Endothelial cell (in vitro differentiated cells): ENCODE measurements at places on chromosomes 5 and 9.

GRCh38 chr9:36006549-36007315 is 30.0 kb upstream of the RECK start:
- DNase-seq: no peak

DNA sequence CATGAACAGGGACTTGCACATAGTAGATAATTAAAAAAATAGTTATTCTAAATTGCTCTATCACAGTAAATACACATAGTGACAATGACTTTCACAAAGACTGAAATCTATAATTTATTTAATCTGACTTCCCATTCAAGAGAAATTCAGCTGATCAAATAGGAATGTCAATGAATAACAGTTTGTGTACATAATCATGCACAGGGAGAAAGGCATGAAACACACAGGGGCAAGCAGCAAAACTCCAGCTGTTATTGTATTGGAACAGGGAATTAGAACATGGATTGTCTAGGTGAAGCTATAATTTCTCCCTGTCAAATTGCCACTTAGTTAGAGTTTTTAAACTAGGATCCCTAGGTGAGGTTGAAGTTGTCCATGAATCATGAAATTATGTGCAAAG is 99.9 kb downstream of the HCN1 start:
- DNase-seq: no peak

- no peak for DNase-seq
These were observed 143.2 kb downstream of the BOD1 start for GRCh38 chr5:173473288-173473687.

- no peak for DNase-seq
These were observed 105.3 kb downstream of the VAV2 start for GRCh38 chr9:133886563-133887501.

- no peak for DNase-seq
These were observed 133.4 kb downstream of the GRIA1 start for GRCh38 chr5:153623751-153624450.

GRCh38 chr9:16640649-16641048 is 229.8 kb downstream of the BNC2 start:
- DNase-seq: no peak

- DNase-seq: peak; percentile 35
These were observed 86.5 kb upstream of the TNFAIP8 start for GRCh38 chr5:119269061-119269944.

DNA sequence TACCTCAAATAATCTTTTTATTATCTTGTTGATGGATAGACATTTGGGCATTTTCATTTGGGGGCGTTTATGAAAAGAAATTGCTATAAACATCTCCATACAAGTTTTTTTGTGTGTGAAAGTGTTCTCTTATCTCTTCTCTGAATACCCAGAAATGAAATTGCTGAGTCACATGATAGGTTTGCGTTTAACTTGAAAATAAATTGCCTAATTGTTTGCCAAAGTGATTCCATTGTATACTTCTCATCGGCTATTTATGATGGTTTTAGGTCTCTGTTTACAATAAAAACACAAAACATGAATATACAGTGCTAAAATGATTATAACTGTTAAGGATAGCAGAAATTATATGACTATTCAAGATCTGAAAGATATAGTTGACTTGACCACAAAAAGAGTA is 361.7 kb downstream of the TAF11L14 start:
- no peak for DNase-seq

DNA sequence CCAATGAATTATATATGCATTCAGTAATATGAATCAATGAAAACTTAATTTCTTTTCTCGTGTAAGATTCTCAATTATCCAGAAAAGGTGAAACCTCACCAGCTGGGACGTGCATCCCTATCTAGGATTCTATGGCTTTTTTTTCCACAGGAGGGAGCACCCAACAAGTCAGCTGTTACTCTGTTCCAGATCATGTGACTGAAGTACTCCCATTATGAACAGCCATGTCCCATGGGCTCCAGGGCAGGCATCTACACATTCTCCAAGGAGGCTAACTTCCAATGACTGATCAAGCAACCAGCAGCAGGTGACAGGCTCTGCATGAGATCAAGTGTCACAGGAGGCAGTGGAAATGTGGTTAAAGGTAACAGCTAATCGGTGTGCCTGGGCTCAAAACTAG is 118.8 kb downstream of the ELAVL2 start:
- DNase-seq: no peak

DNA sequence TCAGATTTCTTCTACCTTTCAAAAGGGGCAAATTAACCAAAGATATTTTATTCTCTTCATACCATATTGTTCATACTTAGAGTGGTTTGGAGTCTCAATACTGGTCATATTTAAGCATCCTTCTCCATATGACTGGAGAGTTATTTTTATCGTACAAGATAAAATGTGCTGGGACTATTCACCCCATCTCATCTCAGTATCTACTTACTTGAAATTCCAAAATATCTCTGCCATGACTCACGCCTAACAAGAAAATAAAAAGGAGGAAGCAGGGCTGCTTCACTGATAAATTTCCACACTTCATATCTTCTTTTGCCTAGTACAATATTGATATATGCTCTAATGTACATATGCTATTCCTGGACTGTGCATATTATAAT is 277.9 kb upstream of the CDH9 start:
- no peak for DNase-seq

- DNase-seq: peak; percentile 39
These were observed 153 bp downstream of the ADAMTS2 start for GRCh38 chr5:179345183-179345432.

DNA sequence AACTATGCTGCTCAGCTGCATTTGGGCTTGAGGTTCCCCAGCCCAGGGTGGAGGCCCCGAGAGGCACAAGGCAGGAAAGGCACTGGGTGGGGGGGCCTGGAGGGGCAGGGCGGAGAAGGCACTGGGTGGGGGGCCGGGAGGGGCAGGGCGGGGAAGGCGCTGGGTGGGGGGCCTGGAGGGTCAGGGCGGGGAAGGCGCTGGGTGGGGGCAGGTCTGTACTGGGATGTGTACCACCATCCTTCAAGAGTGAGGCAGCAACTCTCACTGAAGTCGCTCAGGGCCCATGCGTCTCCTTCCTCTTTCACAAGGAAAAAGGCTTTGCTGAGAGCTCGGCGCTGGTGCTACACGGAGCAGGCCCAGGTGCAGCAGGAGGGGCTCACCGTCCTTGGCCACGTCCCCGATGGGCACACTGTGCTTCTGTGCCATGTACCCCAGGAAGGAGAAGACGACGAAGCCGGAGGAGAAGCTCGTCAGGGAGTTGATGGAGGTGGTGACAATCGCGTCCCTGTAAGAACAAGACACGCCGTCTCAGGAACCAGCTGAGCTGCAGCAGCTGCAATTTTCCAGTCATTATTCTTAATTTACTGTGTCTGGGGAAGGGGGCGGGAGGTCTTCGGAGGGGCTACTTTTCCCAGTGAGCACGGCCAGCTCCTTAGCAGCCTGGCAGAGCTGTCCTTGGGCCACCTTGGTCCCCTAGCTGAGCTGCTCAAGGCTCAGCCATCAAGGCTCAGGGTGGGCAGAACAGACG is 30.8 kb downstream of the SLC6A3 start:
- peak; percentile 69 for DNase-seq

DNA sequence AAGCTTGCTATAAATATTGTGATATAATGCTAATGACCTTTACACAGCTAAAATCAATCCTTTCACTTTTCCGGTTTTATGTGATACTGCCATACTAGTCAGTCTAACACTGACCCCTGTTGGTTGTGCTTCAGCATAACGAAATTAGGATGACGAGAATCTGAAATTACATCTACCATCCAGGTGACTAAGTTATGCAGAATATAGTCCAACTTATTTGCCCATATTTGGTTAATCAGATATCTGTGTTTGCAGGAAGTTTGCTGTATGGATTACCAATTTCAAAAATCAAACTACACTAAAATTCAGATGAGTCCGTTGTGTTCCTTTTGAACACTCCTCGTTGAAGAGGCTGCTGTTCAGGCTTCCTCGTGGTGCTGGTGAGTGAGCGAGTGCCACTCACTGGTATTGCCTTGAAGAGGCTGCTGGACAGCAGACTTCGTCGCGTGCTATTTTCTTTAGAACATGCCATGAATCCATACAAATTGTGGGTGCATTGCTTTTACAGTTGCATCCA is 32.5 kb downstream of the TENT4A start:
- DNase-seq: no peak

DNA sequence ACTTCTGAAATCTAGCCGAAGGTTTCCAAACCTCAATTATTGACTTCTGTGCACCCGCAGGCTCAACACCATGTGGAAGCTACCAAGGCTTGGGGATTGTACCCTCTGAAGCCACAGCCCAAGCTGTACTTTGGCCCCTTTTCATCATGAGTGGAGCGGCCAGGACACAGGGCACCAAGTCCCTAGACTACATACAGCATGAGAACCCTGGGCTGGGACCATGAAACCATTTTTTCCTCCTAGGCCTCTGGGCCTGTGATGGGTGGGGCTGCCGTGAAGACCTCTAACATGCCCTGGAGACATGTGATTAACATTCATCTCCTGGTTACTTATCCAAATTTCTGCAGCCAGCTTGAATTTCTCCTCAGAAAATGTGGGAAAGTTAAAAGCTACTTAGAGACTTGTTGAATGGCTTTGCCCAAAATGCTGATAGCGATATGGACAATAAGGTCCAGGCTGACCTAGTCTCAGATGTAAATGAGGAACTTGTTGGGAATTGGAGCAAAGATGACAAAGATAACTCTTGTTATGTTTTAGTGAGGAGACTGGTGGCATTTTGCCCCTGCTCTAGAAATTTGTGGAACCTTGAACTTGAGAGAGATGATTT is 34.1 kb upstream of the CPLANE1 start:
- no peak for DNase-seq

DNA sequence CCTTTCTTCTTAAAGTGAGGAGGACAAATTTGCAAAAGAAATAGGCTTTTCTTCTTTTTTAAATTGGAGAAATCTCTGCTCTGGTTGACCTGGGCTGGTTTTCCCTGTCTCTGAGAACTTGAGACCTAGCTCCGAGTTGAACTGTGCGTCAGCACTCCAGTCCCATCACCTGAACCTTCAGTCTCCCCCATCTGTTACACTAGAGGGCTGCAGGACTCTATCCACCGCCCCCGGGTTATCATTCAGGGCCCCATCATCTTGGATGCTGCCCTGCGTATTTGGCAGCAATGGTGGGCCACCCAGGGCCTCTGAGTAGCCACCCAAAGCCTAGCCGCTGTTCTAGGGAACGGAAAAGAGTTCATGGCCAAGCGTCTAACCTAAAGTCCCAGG is 2.5 kb downstream of the FOXE1 start:
- DNase-seq: no peak

DNA sequence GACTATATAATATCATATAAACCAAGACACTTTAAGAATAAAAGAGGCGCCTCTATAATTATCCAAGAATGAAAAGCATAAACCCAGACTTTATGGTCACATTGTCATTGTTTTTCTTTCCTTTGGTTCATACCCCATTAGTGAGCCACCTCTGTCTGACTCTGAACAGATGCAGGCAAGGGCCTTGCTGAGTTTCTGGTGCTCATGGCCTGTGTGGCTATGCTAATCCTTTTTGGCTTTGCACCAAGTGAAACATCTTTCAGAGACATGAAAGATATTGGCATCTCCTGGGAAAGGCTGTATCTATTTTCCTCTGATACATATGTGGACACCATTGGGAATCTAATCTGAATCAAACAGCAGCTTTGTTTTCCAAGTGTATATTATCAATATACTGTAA is 222.5 kb downstream of the CHSY3 start:
- no peak for DNase-seq

GRCh38 chr9:88922091-88922490 is 69.2 kb upstream of the S1PR3 start:
- DNase-seq: no peak

- peak; percentile 72 for DNase-seq
These were observed 190.9 kb downstream of the FSTL4 start for GRCh38 chr5:133421394-133421793.

- DNase-seq: no peak
These were observed 2.8 kb downstream of the CACNA1B start for GRCh38 chr9:137880160-137880975.

DNA sequence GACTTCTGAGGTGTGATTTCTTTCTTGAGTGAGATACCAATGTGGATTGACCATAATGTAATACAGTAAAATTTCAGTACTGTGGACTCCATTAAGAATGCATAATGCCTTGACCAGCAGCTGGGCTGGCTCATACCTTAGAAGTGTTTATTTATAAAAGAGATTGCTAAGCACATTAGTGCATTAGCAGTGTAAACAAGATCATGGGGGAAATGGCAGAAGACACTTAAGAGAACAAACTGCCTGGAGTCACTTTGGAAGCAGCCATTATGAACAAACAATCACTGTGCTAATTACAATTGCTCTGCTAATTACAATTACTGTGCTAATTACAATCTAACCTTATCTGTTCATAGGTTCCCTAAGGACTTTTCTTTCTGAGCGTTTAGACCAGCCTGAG is 104.2 kb downstream of the TRIM32 start:
- DNase-seq: no peak

- DNase-seq: no peak
These were observed 948.9 kb upstream of the ARRDC3 start for GRCh38 chr5:92332039-92332438.
